ENCODE measurements at places on chromosomes 11 and 22.

GRCh38 chr22:29143941-29144785 is 61.5 kb upstream of the EMID1 start:
- no peak for DNase-seq

- no peak for DNase-seq
Observed at GRCh38 chr22:16975155-16975885, 32.7 kb downstream of the GAB4 start.

GRCh38 chr11:66885950-66886440 is 29.1 kb downstream of the LRFN4 start:
- DNase-seq, result no peak

GRCh38 chr11:2271077-2271326 is 614 bp upstream of the ASCL2 start:
- no peak for DNase-seq

- DNase-seq, result no peak
Observed at GRCh38 chr11:58844361-58845005, at the start of gene GLYATL2. TSS of gene GLYATL2 (minus strand) at chr11:58844704. CDS start at chr11:58839612, 5,092 bp downstream.

DNA sequence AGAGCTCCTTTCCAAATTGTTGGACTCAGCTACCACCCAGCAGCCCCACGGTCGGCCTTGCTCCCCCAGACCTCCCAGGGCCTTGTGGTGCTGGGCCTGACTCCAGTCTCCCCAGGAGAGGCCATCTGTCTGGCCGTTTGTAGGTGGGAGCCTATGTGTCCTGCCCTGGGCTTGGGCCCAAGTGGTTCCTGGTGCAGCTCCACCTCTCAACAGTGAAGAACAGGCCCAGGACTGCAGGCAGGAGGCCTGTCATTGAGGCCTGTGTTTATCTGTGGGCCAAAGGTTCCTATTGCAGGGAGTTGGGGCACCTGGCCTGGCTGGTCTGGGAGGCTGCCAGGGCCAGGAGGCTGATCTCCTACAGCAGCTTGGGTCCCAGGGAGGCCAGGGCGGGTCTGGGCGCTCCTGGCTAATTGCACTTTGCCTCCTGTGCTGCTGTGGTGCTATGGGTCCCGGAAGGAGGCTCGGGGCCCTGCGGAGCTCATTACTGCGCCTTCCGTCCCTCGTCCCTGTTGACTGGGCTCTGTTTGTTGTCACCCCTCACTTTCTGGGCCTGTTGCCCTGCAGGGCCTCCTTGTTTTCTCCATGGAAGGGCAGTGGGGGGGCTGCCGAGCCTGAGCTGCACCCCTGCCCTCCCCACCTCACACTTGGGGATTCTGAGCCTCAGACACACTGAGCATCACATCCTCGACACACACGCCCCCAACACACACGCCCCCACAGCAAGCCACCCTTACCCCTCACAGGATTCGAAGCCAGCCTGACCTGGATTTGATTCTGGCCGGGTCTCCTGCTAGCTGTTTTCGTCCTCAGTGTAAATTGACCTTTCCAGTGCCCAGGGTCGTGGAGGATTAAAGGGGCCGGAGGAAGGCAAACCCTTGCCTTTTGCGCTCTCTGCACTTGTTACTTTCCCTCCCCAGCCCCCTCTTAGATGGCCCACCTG is 6.8 kb upstream of the OMP start:
- DNase-seq, result no peak

DNA sequence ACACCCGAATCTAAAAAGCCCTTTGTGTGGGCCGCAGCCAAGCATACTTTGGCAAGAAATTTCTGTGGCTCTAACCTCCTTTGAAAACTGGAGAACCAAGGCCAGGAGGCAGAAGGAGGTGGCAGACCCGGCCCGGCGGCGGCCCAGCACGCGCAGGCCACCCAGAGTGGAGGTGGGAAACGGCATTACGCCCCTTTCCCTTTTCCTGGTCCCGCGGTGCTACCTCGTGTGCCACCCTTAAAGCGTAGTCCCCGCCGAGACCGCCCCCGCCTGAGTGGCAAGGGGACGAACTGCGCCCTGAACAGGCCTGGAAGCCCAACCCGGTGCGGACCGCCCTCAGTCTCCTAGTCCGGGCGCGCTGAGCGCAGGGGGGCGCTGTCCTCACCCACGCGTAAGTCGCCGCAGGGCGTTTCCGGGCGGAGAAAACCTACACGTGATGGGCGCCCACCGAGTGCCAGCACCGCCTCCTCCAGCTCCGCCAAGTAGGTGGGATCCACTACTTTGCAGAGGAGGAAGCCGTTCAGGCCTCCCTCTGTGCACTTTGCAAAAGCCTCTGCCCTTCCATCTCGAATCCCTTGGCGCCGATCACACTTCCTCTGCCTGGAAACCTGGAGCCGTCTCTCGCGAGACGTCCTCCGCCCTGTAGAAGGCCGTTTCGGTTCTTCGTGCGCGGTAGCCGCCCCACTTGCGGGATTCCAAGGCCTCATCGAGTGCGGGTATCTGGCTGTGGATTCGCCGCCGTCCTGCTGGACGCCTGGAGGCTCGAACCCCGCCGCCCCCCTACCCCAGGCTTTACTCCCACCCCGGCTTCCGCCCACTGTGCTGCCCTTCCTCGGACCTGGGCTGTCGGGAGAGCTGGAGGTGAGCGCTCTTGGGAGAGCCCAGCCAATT is at the start of gene ACCS:
ACCS (plus strand) TSS at position 430 of the 891 bp plus-strand sequence. CDS start 1,358 bp downstream, outside the sequence.
- DNase-seq, result peak; percentile 95

DNA sequence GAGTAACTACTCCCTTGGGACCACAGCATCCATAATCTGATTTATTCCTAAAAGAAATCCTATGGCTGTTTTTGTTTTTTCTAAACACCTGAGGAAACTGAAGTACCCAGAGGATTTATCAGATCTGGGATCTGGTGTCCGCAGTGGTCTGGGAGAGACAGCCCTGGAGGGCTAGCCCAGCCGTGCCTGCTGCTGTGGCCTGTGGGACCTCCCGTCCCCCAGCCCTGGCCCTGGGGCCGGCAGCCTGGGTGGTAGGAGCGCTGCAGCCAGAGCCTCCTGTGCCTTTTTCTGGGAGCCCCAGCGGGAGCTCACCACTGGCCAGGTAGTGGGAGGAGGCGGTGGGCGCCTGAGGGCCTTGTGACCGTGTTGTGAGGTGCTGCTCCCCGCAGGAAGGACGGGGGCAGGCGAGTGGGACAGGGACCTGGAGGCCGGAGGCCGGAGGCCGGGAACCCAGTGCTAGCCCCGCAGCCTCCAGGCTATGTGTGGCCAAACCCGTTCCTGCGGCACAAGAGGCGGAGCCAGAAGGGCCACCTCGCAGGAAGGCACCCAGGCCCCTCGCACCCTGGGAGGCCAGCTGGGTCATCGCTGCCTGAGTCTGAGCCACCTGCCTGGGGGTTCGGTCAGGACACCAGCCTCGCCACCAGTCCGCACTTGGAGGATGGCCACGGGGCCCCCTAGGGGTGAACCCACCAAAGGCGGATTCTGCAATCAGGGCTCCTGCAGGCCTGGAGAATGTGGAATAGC is 18.2 kb upstream of the C11orf96 start:
- no peak for DNase-seq

DNA sequence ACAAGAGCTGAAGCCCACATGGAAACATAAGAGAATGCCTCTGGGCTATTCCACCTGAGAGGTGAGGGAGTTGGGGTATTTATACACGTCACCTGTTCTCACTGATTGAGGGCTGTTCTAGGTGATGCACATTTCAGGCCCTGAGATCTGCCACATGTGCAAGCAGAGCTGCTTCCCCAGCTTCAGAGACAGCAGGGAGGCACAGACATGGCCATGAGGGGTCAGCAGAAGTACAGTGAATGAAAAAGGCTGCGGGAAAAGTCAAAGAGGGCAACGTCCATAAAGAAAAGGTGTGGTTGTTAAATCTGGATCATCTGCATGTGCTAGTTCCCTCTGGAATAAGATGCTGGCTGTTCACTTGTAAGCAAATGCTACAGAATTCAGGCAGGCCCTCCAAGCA is 75.4 kb downstream of the GAB4 start:
- DNase-seq, result no peak

GRCh38 chr22:49536571-49537131 is 291.0 kb downstream of the BRD1 start:
- no peak for DNase-seq

GRCh38 chr11:105155679-105156078 is 16.1 kb upstream of the CARD18 start:
- no peak for DNase-seq

DNA sequence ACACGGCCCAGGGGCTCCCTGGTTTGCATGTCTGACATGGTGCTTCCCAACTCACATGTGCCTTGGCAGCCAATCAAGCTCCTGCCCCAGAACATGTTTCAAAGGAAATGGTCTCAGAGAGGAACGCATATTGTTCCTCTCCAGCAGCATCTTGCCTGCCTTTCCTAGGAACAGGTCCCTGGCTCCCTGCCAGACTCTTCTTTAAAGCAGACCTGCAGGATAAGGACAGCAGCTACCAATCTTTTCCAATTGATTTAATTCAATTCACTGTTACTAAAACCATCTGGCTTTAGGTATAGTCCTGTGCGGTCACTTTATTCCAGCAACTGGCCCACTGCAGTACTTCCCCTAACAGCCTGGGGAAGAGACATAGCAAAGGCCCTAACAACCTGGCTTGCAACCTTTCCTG is 79.9 kb downstream of the AMBRA1 start:
- no peak for DNase-seq

GRCh38 chr11:129489249-129489648 is 113.6 kb downstream of the BARX2 start:
- no peak for DNase-seq

DNA sequence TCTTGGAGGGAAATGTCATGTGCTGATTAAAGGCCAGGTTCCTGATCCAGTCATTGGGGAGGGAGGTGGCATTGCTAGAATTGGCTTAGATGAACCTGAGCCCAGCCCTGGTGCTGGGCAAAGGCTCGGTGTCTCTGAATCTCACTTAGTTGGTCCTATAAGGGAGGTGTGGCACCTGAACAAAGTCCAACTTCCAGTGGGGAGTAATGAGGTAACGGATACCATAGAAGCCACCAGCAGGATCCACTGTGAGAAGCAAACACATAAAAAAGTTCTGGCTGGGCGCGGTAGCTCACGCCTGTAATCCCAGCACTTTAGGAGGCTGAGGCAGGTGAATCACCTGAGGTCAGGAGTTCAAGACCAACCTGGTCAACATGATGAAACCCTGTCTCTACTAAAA is 26.6 kb downstream of the PRDM11 start:
- DNase-seq, result no peak

GRCh38 chr11:82837650-82838049 is 62.6 kb downstream of the PRCP start:
- DNase-seq, result no peak

GRCh38 chr11:792535-792821 is 2.6 kb upstream of the CEND1 start:
- DNase-seq, result no peak

DNA sequence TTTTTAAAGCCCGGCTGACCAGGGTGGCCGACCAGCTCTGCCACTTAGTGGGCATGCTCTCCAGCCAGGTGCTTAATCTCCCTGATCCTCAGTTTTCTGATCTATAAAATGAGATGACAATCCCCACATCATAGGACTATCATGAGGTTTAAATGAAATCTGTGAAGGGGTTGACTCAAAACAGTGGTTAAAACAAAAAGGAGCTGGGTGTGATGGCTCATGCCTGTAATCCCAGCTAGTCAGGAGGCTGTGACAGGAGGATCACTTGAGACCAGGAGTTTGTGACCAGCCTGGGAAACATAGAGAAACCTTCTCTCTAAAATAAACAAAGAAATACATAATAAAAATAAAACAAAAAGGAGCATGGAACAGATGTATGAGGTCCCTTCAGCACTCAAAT is 3.6 kb upstream of the C11orf86 start:
- no peak for DNase-seq

- DNase-seq, result no peak
Observed at GRCh38 chr22:32926600-32926999, 125.1 kb downstream of the TIMP3 start.

- no peak for DNase-seq
Observed at GRCh38 chr11:69674267-69674885, 777 bp downstream of the LTO1 start.

GRCh38 chr11:128497061-128497775 is 90.1 kb downstream of the ETS1 start:
- no peak for DNase-seq

GRCh38 chr11:121323046-121323607 is 30.6 kb downstream of the SC5D start:
- DNase-seq, result no peak

GRCh38 chr11:5226732-5227310 is at the start of gene HBB:
TSS of gene HBB (minus strand) at chr11:5227071. CDS start at chr11:5227021, 50 bp downstream.
- DNase-seq, result no peak

DNA sequence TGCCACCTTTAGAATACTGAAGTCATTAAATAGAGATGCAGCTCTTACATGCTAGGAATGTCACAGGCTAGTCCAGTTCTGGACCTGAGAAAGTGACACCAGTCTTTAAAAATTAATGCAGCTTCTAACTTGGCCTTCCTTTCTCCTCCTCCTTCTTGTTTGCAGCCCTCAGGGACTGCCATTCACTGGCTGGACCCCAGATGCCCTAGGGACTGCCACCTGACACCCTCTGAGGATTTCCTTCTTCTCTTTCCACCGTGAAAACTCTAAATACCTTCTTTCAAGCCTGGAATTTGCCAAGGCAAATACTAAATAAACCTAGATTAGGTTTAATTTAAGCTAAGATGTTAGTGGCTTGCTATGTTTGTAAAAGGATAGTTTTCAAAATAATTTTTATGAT is 78.4 kb downstream of the MUC15 start:
- DNase-seq, result no peak

GRCh38 chr11:119445379-119445778 is 22.4 kb upstream of the THY1 start:
- DNase-seq, result no peak

DNA sequence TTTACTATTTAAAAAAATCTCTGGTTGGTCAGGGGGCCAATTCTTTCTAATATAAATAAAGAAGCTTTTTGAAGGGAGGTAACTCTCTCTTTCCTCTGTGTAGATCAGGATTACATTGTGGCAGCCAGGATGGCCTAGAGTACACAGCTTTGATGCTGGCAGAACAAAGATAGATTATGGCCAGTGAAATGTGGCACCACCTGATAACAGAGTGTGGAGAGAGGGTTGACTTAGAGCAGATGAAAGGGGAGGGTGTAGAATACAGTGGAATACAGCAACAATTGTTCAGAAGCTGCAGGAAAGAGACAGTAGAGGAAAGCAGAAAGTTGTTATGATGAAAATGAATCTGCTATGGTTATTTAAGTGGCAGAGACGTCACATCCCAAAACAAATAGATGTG is 99.0 kb downstream of the FAR1 start:
- no peak for DNase-seq

GRCh38 chr11:75888416-75888815 is 73.4 kb downstream of the UVRAG start:
- DNase-seq, result no peak

DNA sequence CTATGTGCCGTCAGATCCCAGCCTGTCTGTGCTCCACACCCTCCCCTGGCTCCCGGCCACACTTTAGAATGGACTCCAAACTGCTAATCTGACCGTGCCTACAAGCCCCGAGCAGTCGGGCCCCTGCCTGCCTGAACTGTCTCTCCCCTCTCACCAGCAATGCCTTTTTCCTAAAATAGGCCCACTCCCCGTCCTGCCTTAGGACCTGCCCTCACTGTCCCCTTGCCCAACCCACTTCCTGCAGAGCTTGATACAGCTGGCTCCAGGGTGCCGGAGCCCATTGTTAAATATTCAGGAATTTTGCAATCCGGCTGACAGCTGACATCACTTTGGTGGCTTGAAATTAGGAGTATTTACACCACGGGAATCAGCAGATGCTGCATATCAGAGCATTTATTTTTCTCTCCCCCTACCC is 21.4 kb downstream of the MN1 start:
- no peak for DNase-seq

Data from right lung (tissue), 10 donors.